ENCODE measurements at places on chromosomes 5 and 9.

DNA sequence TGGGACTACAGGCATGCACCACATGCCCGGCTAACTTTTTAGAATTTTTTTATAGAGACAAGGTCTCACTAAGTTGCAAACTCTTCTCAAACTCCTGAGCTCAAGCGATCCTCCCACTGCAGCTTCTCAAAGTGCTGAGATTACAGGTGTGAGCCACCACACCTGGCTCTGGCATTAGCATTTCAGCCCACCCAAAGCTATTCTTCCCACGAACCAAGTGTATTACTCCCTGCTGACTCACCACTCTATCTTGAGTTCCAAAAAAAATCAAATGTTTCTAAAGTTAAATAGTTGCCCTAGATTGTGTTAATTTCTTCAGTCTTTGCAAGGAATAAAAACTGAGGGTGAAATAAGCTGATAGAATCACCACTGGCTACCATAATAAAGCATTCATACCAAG, 205.5 kb downstream of the ARRDC3 start:
- DNase-seq, result no peak

GRCh38 chr9:99340281-99340680, 118.2 kb downstream of the SEC61B start:
- no peak for DNase-seq

- no peak for DNase-seq
These were observed 7.4 kb upstream of the MRPS2 start for GRCh38 chr9:135492886-135493669.

DNA sequence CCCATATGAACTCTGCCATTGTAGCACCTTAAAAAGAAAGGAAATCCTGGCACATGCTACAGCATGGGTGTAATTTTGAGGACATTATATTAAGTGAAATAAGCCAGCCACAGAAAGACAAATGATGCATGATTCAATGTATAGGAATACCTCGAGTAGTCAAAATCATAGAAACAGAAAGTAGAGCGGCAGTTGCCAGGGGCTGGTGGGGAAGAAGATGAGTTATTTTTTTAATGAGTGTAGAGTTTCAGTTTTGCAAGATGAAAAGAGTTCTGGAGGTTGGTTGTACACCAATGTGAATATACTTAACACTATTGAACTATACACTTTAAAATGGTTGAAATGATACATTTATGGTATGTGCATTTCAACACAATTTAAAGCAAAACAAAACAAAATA, 133.0 kb downstream of the ZDHHC21 start:
- no peak for DNase-seq

- DNase-seq, result peak; percentile 3
These were observed 9.3 kb downstream of the CCNH start for GRCh38 chr5:87403409-87403808.

- DNase-seq, result no peak
These were observed 12.1 kb upstream of the PLEKHG4B start for GRCh38 chr5:79821-80220.

DNA sequence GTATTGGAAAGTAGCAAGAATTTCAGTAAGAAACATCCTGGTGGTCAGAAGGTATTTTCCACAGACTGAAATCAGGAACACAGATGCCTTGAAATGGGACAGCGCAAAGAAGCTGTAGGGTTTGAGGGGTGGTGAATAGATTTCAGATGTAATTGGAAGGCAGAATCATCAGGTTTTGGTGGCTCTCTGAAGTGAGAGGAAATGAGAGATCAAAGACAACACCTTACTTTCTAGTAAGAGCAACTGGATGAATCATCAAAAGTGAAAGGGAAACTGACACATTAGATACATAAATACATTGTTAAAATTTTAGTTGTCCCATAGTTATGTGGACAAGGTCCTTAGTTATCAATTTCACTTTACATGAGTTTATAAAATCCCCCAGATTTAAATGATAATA, 188.2 kb upstream of the SLC27A6 start:
- no peak for DNase-seq

DNA sequence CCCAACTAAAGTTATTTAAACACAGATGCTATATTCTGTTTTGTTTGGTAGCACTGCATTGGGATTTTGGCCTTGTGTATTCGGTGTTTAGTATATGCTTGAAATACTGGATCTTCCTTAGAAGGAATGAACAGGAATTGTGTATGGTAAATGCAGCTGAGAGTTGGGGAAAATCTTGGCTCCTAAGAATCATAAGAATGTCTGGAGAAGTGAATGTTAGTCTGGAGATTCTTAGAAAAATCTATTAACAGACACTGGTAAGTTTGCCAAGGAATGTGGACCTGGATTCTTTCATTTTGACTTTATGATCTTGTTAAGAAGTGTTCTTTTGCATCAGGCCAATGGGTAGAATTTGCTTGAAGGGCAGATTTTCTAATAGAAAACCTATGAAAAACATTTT, 38.9 kb downstream of the SNX30 start:
- DNase-seq, result peak; percentile 60

DNA sequence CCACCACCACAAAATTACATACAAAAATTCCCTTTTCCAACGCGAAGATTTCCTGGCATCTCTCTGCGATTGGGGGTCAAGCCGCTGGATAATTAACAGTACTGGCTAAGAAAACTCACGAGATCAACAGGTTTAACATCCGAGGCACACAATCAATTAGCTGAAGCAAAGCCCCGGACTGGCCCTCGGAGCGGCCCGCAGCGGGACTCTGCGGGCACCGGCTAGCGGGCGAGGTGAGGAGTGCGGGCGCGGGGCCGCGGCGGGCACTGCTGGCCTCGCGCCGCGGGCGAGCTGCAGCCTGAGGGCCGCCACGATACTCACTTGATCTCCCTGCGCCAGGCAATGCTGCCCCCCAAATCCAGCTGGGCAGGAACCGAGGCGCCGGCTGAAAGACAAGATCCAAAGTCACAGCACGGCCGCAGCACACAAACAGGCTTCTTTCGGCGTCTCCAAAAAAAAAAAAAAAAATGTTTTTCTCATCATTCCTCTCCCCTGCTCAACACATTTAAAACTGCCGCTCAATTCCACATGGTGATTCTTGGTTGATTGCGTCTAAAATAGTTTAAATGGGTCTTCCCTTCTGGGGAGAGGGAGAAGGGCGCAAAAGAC, 210.2 kb downstream of the MEF2C start:
- DNase-seq, result no peak

DNA sequence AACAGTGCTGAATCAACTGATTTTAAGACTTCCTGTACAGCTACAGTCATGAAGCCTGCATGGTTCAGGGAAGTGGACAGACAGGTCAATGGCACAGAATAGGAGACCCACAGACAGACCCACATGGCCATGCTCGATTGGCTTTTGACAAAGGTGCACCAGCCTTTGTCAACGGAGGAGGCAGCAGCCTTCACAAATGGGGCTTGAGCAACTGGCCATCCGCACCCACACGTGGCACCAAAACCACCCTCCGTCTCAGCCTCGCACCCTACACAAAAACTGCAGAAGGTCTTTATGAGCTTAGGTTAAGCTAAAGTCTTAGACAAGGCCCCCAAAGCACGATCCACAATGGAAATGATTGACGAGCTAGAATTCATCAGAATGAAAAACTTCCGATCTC, 59.5 kb upstream of the UBAC1 start:
- no peak for DNase-seq

GRCh38 chr5:132777209-132778069, at the start of gene SEPTIN8:
Gene SEPTIN8 (minus strand): TSS chr5:132777239. CDS start chr5:132777137, 102 bp downstream.
- peak; percentile 57 for DNase-seq

- no peak for DNase-seq
These were observed 22.1 kb upstream of the GALNT10 start for GRCh38 chr5:154168395-154168794.

- no peak for DNase-seq
These were observed 7.8 kb downstream of the PLEKHG4B start for GRCh38 chr5:99815-100214.

- no peak for DNase-seq
These were observed 227.9 kb upstream of the CLINT1 start for GRCh38 chr5:158086856-158087255.

GRCh38 chr5:126115059-126115629, 308.1 kb upstream of the GRAMD2B start:
- no peak for DNase-seq

- no peak for DNase-seq
These were observed 74.5 kb downstream of the F2RL2 start for GRCh38 chr5:76548525-76549229.

GRCh38 chr9:135166565-135166964, 79.1 kb downstream of the OLFM1 start:
- DNase-seq, result no peak

DNA sequence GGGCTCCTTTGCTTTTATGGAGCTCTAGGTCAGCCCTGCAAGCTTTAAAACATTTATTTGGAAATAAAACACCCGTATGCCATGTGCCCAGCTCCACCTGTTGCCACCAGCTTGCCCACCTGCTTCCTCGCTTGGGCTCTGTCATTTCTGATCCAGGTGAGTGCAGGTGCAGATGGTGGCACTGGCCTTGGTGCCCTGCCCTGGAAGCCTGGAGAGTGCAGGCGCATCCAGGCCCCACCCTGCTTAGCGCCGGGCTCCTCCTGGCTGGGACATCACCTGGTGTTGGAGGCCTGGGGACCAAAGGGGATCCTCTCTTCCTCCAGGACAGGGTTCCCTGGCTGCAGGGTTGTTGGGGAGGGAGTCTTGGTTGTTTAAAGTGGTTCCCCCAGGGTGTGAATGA, 35.8 kb downstream of the WNK2 start:
- DNase-seq, result no peak

DNA sequence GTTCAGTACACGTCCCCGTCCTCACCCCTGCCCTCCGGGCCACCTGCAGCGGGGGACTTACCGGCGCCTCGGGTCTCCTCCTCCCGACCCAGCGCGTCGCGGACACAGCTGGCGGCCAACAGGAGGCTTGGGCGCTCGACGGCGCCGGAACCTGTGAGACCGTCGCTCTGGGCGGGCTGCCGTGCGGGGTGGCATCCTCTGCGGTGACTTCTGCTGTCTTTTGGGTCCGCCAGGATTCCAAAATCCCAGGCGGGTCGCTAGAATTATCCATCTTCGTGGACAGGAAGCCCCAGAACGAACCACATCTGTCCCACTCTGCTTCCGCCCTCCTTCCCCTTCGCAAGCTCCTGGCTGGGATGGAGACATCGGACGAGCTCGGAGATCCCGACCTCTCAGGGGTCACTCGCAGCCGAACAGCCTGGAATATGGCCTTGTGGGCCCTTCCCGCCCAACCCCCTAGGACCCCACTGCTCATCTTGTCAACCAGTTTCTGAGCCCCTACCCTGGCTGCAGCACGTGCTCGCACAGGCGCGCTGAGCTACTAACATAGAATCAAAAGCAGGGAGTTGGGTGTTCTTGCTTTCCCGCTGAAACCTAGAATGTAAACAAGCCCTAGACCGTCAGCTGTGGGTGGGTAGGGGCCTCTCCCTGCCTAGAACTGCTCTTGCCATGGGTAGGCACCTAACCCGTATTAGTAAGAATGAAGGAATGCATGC, 947 bp upstream of the MARCHF3 start:
- DNase-seq, result no peak

- no peak for DNase-seq
These were observed 8.3 kb upstream of the COMMD10 start for GRCh38 chr5:116076496-116076895.

DNA sequence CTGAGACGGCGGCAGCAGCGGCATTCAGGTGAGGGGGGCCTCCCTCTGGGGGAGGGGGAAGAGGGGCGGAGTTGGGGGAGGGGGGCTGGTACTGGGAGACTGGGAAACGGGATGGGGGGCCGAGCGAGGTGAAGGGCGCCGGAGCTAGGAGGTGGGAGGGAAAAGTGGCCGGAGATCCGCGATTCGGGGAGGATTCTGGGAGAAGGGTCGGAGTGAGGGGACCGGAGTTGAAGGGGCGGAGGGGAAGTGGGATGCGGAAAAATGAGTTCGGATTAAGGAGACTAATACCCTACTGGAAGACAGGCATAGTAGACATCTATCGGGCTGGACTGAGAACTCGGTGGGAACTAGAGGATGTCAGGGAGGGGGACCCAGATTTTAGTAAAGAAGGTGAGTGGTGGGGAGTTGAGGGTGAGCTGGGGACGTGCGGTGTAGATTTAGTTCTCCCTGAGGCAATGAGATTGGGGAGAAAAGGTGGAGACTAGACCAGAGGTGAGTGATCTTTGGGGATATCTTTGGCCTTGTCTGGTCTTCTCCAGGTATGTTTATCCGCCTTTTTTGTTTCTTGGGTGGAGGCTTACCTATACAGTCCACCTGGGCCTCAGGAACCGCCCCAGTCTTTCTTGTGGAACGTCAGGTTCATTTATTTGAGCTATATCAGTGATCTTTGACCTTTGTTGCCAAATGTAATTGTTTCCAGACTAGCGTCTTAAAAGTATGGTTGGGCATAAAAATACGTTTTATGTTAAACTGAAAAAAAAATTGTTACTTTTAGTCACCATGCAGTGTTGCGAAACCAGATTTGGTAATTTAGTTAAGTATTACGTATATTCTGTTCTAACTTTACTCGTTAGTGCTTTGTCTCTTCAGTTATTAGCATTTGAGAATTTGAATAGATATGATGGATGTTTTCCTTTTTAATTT, 632 bp downstream of the UBAP1 start:
- DNase-seq, result peak; percentile 73

GRCh38 chr5:106508894-106509293, 1161.8 kb downstream of the EFNA5 start:
- no peak for DNase-seq
